T-helper 1 cell (primary cell): ENCODE measurements at places on chromosomes 1 and 21.
A peak's percentile ranks its signal among the peaks of the same experiment; 100 is the strongest.

- DNase-seq = no peak
These were observed 144.4 kb upstream of the ZNF644 start for GRCh38 chr1:91166106-91166712.

GRCh38 chr1:156367383-156368156 lies 1.4 kb upstream of the RHBG start:
- DNase-seq = no peak

GRCh38 chr1:154955718-154956543 lies at the start of gene PBXIP1:
Gene PBXIP1, minus strand, starts transcription at chr1:154956099. Its CDS starts 2,378 bp downstream, at chr1:154953721.
- peak; percentile 69 for DNase-seq

DNA sequence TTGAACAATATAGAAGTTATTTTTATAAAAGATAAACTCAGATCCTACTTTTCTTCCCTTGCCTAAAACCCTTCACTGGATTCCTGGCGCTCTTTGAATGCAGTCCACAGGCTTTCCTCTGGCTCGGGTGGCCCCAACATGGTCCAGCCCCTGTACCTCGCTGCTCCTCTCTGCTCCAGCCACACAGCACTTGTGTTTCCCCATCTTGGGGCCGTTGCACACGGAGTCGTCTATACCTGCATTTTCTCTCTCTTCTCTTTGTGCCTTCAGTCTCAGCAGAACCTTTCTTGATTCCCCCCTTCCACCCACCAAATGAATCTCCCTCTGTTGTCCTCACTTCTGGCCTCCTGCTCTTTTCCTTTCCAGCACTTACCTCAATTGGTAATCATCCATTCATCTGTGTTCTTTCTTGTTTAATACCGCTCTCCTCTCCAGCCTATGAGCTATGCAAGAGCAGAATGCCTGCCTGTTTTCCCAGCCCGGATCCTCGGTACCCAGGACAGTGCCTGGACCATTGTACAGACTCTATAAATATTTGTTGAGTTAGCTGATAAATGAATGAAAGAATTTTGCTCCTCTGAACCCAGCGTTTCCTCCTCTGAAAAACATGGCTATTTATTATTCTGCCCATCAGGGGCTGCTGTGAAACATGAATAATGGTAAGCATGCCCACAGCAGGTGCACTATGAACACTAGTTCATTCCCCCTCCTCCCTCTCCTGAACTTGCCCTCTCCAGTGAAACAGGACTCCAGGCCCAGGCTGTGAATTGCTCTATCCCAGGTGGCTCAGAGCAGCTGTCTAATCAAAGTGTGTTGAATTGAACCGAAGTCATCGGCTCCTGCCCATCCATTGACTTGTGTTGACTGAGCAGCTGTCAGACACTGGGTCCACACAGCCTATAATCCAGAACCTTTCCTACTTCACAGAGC lies 266.9 kb downstream of the PTPRU start:
- no peak for DNase-seq

GRCh38 chr1:59408608-59409240 lies 111.8 kb downstream of the FGGY start:
- no peak for DNase-seq

DNA sequence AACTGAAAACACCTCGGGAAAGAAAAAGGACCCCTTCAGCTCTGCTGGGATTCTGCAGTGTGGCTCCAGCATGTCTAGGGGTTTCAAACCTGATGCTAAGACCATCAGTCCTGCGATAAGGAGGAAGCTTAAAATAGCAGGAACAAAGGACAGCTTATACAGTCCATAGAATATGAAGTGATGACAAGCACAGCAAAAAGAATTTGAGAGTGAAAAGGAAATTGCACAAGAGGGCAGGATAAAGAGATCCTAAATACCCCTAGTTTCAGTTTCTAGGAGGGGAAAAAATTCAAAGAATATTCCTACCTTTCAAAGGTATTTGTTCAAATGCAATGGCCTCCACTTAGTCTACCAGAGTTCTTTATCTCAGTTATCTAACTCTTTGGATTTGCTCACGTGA lies 171.4 kb downstream of the TGFB2 start:
- no peak for DNase-seq

DNA sequence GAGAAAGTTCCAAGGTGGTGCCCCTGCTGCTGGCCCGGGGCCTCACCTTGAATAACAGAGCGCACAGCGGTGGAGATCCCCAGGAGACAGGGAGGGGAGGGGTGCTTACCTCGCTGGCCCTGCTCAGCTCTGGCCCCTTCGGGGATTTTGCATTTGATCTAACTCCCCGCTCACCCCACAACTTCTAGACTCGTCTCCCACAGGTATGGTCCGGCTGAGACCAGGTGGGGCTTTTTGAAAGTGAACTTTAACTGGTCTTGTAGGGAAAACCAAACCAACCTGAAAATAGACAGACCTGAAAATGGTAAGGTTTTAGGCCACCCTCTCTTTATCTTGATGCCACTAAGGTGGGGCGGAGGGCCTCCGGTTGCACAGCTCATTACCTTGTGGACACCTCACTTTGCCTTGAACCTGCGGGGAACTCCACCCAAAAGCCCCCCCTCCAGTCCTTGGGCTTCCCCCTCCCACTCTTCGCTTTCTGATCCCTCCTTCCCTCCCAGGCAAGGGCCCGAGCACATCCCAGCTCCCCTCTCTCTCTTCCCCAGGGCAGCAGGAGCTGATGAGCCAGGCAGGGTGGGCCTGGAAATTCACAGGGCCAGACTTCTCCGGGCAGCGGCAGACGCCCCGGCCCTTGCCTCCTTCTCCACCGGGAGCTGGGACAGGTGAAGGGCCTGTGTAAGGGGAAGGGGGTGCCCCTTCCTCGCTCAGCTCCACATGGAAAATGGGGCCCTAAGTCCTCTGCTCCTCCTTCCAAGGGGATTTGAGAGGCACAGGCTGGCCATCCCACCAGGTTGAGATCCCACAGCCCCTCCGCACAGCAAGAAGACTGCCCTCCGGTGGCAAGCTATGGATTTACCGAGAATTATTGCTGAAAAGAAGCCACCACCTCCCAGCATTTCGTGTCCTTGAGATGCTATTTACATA lies 16.1 kb downstream of the TNFRSF8 start:
- DNase-seq = peak; percentile 67

GRCh38 chr1:36709869-36710481 lies 227.3 kb upstream of the CSF3R start:
- DNase-seq = no peak

GRCh38 chr1:204084247-204084772 lies 11.4 kb downstream of the SOX13 start:
- DNase-seq = no peak

DNA sequence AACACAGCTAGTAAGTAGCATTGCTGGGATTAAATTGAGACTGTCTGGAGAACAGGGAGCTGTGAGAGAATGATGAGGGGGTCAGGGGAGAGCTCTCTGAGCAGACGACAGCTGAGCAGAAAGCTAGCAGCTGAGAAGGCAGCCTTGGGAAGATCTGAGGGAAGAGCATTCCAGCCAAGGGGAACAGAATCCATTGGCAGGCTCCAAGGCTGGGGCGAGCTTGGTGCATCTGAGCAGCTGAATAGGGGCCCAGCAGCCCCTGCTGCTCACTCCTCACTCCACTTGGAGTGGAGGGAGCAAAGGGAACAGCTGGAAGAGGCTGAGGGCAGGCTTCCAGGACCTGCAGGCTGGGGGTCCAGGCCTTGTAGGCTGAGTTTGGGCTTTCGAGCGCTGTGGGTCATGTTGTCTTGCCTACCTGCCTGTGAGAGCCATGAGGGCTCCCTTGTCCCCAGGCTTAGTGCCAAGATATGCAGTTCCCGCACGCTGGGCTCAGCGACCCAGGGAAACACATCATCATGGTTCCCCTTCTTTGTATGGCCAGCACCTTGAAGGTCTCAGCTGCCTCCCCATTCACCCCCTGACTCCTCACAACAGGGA lies 10.5 kb downstream of the ACOT11 start:
- no peak for DNase-seq

GRCh38 chr1:51264451-51264850 lies 28.4 kb downstream of the RNF11 start:
- no peak for DNase-seq

DNA sequence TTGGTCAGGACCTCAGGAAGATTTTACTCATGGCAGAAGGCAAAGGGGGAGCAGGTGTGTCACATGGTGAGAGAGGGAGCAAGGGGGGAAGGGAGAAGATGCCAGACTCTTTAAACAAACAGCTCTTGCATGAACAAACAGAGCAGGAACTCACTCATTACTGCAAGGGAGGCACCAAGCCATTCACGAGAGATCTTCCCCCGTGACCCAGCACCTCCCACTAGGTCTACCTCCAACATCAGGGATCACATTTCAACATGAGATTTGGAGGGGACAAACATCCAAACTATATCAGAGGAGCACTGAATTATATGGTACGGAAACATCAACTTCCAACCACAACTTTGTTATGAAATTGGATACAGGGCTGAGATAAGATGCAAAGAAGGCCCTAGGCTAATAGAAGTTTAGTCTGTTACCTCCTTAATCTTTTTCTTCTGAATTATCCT lies 164.9 kb downstream of the ST6GALNAC3 start:
- DNase-seq = no peak

- DNase-seq = no peak
These were observed 35.8 kb downstream of the LDLRAD1 start for GRCh38 chr1:53982034-53982762.

- DNase-seq = no peak
These were observed 13.3 kb upstream of the CD101 start for GRCh38 chr1:116988248-116988647.

GRCh38 chr21:23119491-23119890 lies 2121.3 kb downstream of the NCAM2 start:
- DNase-seq = no peak

GRCh38 chr1:203769505-203770343 lies 4.7 kb downstream of the LAX1 start:
- no peak for DNase-seq

- DNase-seq = no peak
These were observed 6.8 kb upstream of the SLC22A15 start for GRCh38 chr1:115969509-115969908.

DNA sequence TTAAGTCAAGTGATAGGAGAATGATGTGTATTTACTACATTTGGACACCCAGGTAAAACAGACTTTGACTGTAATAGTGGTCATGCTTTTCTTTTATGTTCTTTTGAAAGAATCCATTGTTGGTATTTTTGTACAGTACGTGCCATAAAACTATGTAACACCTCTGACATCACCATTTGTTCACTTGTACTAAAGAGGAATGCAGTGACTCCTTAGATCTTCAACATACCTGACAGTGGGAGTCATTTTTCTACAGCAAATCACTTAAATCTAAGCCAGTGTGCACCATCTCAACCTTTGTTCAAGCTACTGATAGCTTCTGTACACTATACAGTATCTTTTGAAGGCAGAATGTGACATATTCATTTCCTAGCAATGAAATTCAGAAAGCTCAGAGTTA lies 6.3 kb upstream of the PLD5 start:
- no peak for DNase-seq

DNA sequence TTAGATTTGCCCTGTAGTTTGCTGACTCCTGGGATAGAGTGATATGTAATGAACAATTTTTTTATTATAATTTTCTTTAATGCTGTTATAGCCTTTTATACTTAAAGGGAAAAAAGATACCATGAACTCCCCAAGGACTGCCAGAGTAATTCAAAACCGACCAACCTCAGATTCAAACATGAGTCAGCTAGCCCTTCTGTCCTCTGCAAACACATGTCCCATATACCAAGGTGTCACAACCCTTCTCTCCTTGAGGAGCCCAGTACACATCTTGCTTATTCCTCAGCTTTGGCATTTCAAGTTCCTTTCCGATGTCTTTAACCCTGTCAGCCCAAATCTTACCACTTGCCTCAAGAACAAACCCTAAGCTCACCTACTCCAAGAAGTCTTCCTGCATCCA lies 184.9 kb downstream of the KCNH1 start:
- no peak for DNase-seq

- DNase-seq = no peak
These were observed 304.0 kb downstream of the KIF26B start for GRCh38 chr1:245458761-245459174.

DNA sequence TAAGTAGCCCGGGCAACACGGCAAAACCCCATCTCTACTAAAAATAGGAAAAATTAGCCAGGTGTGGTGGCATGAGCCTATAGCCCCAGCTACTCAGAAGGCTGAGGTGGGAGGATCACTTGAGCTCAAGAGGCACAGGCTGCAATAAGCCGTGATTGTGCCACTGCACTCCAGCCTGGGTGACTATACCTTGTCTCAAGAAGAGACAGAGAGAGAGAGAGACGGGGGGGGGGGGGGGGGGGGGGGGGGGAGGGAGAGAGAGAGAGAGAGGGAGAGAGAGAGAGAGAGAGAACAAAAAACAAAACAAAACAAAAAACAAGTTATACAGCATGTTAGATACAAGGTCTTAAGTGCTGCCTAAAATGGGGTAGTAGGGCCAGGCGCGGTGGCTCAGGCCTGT lies 77.8 kb upstream of the ZNF281 start:
- no peak for DNase-seq

- DNase-seq = no peak
These were observed 3.3 kb upstream of the TTC34 start for GRCh38 chr1:2804628-2805351.

GRCh38 chr1:31755197-31755611 lies 8.9 kb downstream of the ADGRB2 start:
- DNase-seq = no peak

DNA sequence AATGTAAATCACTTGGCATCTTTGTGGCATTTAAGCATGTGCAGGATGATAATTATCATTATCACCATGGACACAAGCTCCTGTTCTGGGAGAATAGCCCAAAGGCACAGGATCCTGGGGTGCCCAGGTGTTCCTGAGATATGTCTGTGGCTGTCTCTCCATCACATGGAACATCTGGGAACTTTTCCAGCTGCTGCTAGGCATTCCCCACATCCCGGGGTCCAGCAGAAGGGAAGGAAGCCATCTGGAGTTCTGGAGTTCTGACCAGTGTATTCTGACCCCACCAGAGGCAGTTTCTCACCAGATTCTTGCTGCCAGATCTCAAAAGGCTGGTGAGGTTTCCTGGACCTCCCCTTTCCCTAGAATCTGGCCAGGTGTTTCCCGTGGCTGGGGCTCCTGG lies 259.7 kb upstream of the VAMP3 start:
- DNase-seq = no peak

DNA sequence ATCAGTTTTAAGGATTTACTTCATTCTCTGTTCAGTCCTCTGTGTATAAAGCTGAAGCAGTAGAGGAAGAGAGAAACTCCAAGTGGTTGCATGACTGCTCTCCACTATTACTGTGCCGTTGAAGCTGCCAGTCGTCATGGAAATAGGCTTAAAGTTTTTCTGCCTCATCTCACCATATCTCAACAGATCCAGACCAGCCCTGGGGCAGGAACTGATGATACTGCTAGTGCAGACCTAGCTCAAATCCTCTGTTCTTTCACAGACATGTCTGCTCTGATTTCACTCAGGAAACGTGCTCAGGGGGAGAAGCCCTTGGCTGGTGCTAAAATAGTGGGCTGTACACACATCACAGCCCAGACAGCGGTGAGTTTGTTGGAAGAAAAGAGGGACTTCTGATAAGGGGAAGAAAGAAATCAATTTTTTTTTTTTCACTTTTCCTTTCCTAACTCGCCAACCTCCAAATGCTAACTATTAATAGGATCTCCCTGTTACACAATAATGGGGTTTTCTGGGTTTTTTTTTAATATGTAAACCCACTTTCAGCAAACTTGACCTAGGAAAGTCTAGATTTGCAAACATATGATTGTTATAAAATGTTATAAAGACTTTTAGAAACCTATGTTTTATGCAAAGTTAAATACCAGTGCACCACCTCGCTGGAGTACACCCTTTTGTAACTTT lies 22.2 kb upstream of the STRIP1 start:
- no peak for DNase-seq

GRCh38 chr1:39727221-39727931 lies 11.3 kb upstream of the PPIE start:
- DNase-seq = peak; percentile 43
